ENCODE measurements at places on chromosomes 4 and X. TPM values are rescaled to one million over a fixed set of nuclear protein-coding genes. Genes with fewer than 3 reads are reported as not detected.

Gene ADH7
- not detected for total RNA-seq

Gene MAGEA12
- not detected for total RNA-seq

Gene HTN1
- not detected for total RNA-seq

Gene IBSP
- not detected for total RNA-seq

Gene NWD2
- total RNA-seq: not detected

Gene SPANXN3
- not detected for total RNA-seq

Gene GABRB1
- total RNA-seq: not detected

Gene CXCL3
- total RNA-seq: 0.68 TPM

Gene CHIC1
- 5.1 TPM for total RNA-seq

Gene AMTN
- total RNA-seq: 1.1 TPM

Gene CDKN2AIP
- 11.8 TPM for total RNA-seq

Gene BST1
- total RNA-seq: 11.1 TPM

Measured in smooth muscle cell of the coronary artery (primary cell).